ENCODE measurements at places on chromosomes 13 and 19. TPM values are rescaled to one million over a fixed set of nuclear protein-coding genes. Genes with fewer than 3 reads are reported as not detected.

Gene OR7D2
- not detected for total RNA-seq

Gene PSG3
- not detected for total RNA-seq

Gene USE1
- 29.9 TPM for total RNA-seq

Gene RNF17
- total RNA-seq, result not detected

Gene CFAP97D2
- total RNA-seq, result not detected

Gene DDX39A
- total RNA-seq, result 65.4 TPM

Gene COPE
- total RNA-seq, result 310 TPM

Gene CRLF1
- 4.3 TPM for total RNA-seq

DNA sequence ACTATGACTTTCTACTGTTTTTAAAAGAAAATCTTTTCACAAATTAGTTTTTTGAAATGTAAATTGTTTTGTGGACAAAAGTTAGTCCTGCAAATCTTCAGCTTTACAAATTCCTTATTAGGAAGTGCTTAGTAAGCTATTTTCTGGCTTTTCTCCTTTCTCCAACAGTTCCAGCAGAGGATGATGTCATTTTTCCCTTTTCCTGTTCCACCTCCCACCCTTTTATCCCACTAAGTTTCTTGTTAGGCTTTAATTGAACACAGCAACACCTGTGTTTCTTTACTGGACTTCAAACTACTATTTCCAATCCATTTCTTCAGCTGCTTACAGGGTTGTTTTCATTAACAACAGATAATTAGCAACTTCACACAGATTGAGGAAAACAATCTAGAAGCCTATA is 389.2 kb downstream of the NDFIP2 start:
- no peak for DNase-seq

- no peak for DNase-seq
These were observed 5.6 kb downstream of the TCF3 start for GRCh38 chr19:1646659-1647453.

DNA sequence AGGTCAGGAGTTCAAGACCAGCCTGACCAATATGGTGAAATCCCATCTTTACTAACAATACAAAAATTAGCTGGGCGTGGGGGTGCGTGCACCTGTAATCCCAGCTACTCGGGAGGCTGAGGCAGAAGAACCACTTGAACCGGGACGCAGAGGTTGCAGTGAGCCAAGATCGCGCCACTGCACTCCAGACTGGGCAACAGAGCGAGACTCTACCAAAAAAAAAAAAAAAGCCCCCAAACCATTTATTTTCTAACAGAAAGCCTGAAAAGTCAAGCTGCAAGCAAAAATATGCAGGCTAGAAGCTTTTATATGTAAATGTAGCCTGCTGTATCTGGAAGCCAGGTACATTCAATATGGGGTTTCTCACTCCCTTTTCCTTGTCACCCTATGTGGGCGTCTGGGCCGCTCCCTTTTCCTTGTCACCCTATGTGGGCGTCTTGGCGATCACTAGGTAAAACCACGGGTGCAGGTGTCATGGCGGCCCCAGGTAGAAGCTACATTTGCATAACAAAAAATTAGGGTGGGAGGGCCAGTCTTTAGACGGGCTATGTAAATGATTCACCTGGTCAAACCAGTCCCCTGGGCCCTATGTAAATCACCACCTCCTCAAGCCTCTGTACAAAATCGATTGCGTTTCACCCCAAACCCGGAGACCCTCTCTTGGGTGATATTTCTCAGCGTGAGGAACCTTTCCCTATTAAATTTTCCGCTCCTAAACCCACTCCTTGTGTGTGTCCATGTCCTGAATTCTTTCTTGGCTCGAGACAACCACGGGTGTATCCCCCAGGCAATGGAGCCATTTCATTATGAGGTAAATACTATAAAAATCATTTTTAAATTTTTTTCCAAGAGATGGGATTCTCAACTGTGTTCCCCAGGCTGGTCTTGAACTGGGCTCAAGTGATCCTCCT is 2.1 kb downstream of the TRIM13 start:
- DNase-seq, result no peak

DNA sequence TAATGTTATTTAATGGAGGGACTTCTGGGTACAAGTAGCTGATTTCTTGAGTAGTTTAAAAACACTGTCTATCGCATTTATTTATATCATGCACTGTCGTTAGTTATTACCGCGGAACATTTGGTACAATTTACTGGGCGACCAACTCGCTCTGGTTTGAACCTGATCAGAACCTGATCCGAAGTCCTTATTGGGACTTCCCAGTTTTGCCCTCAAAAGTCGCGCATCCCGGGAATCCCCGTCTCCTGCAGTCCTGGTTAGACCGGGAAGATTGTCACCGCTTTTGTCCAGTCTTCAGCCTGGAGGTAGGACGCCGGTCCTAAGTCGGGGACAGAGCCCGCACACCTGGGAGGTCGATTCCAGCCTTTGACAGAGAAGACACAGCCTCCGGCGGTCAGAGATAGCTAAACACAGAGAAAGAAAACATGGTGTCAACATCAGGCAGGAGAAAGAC is 694 bp downstream of the CLN5 start:
- peak; percentile 35 for DNase-seq

GRCh38 chr13:75771818-75772217 is 135.7 kb downstream of the LMO7 start:
- peak; percentile 65 for DNase-seq

DNA sequence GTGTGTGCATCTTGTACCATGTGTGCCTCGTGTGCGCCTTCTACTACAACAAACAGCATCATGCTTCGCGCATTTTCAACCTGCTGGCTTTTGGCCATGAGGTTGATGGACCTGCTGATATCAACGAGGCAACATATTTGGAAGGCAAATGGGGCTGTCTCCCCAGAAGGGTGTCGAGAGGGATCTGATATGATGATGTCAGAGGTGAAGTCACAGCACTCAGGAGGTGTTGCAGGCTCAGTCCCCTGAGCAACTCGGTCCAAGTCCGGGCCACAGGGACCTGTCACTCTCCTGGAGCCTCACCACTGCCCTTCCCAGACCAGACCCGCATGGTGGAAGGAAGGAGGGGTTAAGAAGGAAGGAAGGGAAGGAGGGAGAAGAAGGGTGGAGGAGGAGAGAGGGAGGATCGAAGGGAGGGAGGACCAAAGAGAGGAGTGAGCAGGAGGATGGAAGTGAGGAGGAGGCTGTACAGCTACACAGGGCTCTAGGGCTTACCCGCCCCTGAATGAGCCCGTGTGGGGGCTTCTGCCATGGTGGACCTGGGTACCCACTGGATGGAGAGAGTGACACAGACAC is 6.7 kb upstream of the C13orf46 start:
- DNase-seq, result no peak

DNA sequence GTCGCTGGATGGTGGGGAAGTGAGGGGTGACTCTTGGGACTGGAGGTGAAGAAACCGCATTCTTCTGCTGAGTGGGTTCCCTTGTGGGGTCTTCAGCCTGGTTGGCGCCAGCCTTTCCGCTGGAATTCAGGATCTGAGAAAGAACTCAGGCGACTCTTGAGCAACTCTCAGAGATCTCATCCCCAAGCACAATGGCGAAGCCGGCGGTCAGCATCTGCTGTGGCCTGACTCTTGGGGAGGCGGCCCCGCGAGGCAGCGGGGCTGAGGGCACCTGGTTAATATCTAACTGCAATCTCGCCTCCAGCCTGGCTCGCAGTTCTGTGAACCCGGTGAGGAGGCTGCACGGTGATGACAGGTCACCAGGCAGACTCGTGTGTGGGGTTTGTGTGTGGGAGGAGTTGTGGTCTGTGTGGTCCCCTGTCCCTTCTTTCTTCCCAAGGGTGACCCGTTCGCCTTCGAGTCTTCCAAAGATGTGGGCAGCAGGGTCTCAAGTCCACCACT is 883 bp downstream of the ZNF441 start:
- peak; percentile 14 for DNase-seq

DNA sequence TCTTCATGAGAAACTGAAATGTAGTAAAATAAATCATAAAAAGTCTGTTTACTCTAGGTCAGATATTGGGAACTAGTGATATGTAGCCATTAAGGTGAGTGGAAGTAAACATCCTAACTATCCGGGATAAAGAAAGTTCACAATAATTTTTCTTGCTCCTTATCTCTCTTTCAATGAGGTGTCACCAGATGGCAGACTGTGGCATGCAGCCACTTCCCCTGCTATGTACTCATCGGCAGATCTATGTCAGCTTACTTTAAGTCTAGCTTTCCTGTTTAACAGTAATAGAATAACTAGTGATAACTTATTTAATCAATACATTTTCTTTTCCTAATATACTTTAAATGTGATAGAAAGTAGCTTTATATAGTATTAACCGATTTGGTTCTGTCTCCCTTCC is 181.9 kb downstream of the NDFIP2 start:
- no peak for DNase-seq

- DNase-seq, result peak; percentile 61
These were observed 108.2 kb downstream of the SHISA2 start for GRCh38 chr13:25943658-25944057.

DNA sequence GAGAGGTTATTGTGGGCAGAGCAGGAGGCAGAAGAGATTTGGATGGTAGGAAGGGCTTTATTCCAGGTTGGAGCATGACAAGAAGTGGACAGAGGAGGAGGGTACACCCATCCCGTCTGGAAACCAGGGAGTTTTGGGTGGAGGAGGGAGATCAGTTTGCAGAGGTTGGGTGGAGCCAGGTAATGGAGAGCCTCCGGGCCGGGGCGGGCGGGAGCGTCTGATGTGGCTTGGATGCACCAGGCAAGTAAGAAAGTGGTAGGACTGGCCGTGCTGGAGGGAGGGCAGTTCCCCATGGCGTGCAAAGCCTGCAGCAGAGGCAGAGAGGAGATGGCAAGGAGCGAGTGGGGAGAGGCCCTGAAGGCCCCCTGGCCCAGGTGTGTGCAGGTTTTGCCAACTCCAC is 10.9 kb downstream of the IGFLR1 start:
- no peak for DNase-seq

DNA sequence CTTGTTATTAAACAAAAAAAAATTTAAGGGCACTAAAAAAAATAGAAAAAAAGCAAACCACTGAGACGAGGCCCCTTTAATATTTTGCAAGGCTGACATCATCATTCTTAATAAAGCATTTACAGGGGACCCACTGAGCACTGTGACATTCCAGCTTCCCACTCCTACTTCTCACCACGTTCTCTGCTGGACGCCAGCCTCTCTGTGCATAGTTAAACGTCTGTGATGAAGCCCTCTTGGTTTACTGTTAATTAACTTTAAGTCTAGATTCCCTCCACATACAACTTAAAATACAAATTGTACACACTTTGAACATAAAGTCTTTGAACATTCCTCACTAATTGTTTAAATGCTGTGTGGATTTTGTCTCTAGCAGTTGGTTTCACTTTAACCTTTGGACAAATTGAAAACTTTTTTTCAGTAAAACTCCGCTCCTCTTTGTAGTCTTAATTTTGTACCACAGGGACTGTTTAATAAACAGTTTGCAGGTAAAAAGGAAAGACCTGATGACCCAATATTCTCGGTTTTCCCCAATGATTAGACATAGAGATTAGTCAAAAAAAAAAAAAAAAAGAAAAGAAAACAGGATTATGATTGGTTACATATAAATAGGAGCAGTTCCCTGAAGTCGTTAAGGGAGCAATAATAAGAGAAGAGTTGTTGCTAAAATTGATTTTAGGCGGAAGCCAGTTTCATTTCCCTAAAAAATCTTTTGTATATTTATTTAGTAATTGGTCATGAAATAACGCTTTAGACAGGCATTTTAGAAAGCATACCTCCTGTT is 219.8 kb downstream of the MZT1 start:
- DNase-seq, result no peak

- DNase-seq, result peak; percentile 36
These were observed 183.5 kb upstream of the UBL3 start for GRCh38 chr13:30033681-30034457.

GRCh38 chr13:73984949-73985691 is 149.1 kb downstream of the KLF12 start:
- DNase-seq, result no peak

DNA sequence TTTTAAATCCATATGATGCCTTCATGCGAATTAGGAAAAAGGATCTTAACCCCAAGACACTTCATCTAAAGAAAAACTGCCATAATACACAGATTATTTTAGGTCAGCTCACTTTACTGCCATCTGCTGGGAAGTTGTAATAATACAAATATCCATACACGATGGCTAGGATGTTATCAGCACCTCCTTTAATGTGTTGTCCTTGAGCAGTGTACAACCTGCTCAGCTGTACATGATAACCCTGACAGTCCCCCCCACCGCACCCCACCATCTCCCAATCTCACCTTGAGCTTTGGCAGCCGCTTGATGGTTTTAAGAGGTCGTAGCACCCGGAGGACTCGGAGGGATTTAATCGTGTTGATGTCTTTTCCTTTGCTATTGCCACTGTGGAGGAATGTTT is 112.2 kb downstream of the IER2 start:
- DNase-seq, result peak; percentile 64

- DNase-seq, result peak; percentile 96
These were observed 122.3 kb downstream of the B3GLCT start for GRCh38 chr13:31322026-31322425.

DNA sequence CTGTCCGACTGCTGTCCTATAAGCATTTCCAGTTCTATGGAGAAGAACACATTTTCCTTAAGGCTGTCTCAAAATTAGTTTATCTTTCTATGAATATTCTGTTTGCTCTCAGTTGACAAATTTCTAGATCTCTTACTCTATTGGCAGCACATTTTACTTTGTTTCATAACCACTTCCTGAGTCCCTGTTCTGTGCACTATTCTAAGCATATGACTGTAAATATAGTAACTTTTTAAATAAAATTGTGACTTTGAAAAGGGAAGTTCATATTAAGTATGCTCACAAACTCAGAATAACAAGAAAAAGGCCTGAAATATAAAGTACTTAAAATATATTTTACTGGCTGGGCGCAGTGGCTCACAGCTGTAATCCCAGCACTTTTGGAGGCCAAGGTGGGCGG is 56.5 kb upstream of the HTR2A start:
- DNase-seq, result no peak

DNA sequence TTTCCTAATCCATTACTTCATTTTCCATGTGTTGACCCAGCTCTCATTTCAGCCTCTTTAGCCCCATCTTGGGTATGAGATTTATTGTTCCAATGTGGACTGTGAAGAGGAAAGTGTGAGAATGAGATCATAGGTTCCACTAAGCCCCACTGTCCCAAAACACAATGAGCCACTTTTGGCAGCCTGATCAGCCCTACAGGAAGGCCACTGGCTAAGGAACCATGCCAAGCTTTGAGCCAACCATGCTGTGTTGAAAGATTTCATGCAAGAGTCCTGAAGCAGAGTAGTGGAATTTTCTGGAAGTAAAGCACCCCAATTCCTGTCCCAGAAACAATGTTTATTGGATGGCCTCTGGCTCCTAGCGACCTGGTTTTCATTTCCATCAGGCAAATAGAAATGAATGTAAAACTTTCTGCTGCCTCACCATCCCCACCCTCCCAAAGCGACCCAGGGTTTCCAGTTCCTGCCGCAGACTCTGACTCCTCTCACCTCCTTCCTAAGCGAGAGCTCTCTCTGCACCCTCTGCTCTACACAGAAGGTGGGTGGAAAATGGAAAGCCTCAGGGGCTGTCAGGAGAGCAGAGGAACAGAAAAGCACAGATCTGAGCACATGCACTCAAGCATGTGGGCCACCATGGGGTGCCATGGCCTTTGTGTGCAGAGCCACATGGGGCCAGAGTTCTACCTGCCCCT is 73.1 kb downstream of the KCTD12 start:
- peak; percentile 28 for DNase-seq

All from MCF 10A (cell line).